ENCODE measurements at places on chromosomes 6 and 20.

GRCh38 chr6:35328108-35328723 lies 14.1 kb upstream of the PPARD start:
- no peak for DNase-seq

DNA sequence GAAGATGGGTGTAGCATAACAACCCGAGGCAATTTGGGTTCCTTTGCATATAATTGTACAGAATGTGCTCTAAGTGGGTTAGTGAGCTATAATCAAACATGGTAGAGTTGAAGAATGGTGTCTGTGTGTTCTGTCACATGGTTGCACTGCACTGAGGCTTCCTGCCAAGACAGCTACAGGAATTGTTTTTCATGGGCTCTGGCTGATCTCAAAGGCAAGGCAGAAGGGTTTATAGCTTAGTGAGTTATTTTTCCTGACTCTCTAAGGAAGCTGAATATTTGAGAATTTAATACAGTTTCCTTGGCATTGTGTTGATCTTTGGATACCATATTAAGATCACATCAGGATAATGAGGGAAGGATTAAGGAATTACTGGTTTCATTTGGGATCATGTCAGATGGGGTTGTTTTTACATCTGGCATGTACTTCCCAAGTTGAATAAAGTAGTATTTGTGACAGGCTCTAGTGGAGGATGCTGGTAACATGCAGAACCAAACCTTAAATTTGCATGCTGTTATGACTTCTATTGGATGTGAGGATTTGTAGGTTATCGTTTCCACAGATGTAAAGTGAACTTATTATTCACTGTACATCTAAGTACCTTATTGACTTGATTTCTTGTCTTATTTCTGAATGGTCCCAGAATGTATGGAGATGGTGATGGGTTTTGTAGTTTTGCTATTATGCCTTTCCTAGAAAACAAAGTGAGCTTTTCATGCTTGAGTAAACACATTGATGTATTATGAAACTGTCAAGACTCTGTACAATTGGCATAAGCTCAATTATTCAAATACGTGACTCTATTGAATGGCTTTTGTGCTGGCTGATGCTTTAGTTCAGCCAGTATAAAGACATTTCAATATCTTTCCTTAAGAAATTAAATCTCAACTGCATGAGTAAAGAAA lies 43.3 kb downstream of the LRRC1 start:
- no peak for DNase-seq

DNA sequence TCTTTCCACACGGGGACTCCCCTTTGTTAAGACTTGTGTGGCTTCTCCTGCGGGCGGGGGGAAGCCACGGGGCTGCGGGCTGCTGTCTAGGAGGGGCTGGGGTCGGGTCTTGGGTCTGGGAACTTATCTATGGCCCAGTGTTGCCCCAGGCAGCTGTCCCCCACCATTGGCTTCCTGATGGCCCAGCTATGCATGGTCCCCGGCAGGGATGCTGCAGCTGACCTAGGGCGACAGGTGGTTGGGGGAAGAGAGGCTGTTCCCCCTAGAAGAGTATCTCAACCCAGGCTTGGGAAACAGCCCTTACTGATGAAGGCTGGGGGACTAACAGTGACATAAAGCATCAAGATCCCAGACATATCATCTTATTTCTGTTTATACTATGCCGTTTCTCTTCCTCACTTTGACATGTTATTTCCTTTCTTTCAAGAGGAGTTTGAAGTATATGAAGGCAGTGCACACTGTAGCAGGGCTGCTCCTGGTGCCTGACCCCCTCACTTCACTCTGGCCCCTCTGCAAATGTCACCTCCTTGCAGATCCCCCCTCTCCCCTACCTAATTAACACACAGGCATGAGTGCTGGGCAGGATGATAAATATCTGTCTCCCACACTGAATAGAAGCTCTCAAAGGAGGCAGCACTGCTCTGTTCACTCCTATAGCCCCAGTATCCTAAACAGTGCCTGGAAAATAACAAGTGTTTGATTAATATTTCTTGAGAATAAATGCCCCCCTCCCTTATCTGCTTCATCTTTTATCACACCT lies 87.0 kb downstream of the HIVEP2 start:
- no peak for DNase-seq

DNA sequence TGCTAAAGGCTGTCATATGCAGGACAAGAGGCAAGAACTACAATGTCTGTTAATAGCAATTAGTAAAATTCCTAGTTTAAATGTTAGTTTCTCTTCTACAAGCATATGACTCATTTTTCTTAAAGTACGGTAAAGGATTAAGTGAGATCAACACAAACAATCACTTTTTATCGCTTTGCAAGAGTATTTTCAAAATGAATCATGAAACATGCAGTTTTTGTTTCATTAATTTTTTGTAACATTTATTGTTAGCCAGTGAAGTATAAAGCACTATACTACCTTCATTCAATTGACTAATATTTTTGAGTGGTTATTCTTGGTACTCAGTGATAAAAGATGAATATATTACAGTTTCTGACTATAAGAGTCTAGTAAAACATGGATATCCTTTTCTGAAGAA lies 138.6 kb downstream of the AHI1 start:
- no peak for DNase-seq

DNA sequence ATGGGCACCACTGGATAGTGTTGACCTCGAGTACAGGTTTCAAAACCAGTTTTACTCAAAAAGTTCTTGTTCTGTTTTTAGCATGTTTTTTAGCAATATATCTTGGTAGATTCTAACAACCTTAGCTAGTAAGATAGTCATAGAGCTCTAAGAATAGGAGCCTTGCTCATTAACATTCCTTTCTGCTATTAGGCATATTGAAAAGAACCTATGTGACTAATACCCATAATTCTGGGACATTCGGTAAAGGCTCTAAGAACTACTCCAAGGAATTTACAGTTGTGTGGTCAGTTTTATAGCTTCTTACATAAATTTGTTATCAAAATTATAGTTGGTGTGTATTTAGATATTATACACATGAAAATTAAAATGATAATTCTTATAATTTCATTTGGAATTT lies 11.6 kb downstream of the SLC9A8 start:
- no peak for DNase-seq

DNA sequence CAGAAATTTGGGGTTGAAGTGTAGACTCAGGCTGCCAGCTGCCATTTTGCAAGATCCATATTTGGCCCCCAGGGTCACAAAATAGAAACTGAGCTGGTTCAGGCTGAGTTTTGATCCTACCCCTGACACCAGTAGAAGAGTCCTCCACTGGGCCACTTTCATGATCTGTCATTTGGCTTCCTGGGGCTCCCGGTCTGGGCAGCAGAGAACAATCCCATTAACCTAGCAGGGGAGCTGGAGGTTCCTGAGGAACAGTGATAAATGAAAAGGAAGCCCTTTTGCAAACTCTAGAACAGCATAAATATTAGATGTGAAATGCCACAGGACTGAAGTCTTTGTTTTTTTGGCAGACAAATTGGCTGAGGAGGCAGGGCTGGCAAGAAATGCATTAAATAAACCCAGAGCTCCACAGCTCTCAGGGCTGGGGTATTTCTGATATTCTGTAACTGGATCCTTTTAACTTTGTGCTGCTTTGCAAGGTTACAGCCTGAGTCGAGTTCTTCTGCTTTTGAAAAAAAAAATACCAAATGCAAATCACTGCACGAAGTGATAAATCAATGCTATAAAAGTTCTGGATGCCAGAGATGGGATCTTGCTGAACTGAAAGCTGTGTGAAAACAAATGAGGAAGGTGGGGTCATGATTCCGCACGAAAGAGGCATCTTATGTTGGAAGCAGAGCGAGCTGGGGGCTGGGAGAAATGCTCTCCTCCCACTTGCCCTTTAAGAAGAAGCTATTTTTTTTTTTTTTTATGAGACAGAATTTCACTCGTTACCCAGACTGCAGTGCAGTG lies 64.4 kb downstream of the SULF2 start:
- DNase-seq: no peak

DNA sequence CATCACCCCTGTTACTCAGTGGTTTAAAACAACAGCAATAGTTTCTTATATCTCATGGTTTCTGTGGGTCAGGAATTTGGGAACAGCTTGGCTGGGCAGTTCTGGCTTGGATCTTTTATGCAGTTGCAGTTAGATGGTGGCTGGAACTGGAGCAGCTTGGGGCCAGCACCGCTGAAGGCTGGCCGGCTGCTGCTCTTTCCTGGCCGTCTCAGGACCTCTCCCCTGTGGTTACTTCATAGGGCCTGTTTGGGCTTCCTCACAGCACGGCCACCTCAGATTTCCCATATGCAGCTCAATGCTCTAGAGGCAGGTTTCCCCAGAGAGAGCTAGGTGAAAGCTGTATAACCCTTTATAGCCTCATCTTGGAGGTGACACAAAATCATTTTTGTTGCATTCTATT lies 15.6 kb downstream of the PKIG start:
- no peak for DNase-seq

DNA sequence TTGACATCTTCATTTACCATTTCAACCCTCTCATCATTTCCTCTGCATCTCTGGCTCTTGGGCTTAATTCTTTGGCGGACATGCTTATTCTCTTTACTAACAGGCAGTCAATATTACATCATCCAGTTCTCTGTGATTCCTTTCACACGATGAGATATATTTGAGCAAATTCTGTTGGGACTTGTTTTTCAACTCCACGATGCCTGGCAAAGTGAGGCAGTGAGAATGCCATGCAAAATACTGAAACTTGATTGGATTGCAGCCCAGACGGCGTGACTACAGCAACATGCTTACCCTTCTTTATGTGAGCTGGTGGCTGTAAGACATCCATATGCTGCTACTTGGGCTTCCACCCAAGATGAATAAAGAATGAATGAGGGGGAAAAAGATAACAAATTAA lies 101.7 kb upstream of the SPACA1 start:
- no peak for DNase-seq

- DNase-seq: no peak
Measured at GRCh38 chr6:15734118-15734897, 71.5 kb upstream of the DTNBP1 start.
